ENCODE measurements at places on chromosomes 4 and X.
A peak's percentile ranks its signal among the peaks of the same experiment; 100 is the strongest.

DNA sequence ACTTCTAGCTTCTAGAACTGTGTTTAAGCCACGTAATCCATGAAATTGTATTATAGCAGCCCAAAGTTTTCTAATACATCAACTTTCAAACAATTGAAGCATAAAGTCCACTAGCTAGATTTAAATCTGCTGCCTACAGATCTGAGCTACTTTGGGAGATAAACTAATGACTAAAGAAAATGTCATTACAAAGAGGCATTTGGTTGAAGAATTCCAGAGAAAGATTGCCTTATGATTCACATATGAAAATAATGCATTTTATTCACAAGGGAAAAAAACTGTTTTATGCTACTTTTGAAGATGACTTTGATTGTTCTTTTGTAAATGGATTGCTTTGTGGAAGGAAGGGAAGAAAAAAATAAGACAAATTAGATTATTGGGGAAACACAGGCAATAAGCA, 124.1 kb upstream of the SLIT2 start:
- peak; percentile 21 for DNase-seq

- DNase-seq, result no peak
These were observed 63.1 kb downstream of the SLC10A7 start for GRCh38 chr4:146458594-146458993.

DNA sequence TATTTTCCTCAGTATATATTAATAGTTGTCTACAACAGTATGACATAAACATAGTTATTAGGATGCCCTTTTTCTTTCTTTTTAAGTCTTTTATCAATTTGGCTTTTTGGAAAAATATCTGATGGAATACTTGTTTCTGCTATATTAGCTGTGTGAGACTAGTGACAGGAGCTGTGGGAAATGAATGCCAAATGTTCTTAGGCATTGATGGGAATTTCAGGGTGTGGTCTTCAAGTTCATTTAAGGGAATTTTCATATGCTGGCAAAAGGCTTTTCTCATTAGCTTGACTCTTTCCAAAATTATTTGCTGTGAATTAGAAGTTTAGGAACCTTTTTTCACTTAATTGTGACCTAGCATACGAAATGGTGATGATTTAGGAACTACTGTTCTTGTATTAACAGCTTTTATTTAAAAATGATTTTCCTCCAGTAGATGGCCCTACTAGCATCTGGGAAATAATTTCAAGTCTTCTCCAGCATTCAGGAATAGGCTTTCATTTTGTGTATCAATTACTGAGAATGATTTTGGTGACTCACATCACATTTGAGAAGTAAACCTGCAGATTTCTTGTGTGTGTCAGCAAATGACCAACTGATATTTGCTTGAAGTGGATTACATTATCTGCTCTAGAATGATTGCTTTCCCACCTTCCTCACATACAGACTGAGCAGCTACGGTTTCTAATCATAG, 70.9 kb downstream of the HTT start:
- peak; percentile 52 for DNase-seq

GRCh38 chr4:40909363-40909876, 159.7 kb downstream of the NSUN7 start:
- DNase-seq, result peak; percentile 69

GRCh38 chr4:5973033-5973432, 45.2 kb downstream of the C4orf50 start:
- no peak for DNase-seq

- DNase-seq, result peak; percentile 96
These were observed at the start of gene ANKRD50 for GRCh38 chr4:124712372-124713184. ANKRD50 (minus strand) TSS chr4:124712732; CDS start chr4:124710511, 2,221 bp downstream.

- no peak for DNase-seq
These were observed 21.6 kb downstream of the ZFYVE28 start for GRCh38 chr4:2396781-2397368.

GRCh38 chrX:130336531-130336930, 3.2 kb upstream of the SLC25A14 start:
- no peak for DNase-seq

GRCh38 chrX:10178866-10179463, 22.2 kb downstream of the CLCN4 start:
- DNase-seq, result no peak

All from GM03348 (cell line).